ENCODE measurements at places on chromosomes 3 and 15.

DNA sequence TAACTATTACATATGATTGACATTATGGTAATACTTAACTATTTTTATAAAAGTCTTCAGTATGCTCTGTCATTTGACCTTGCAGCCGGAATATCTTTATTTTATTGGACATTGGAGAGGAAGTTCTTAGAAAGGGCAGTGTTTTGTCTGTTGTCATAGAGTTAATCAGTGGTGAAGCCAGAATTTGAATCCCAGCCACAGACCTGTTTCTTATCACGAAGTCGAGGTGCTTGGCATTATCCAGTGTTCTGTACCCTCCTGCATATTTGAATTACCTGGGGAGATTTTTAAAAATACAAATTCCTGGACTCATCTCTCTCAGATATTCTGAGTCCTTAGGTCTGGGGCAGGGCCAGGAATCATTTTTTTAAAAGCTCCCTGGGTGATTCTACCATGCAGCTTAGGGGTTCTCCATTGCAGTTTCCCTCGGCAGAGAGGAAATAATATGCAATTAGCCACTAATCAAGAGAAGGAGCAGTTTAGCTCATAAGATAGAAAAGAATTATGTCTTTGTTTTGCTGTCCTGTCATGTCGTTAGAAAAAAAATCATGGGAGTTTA lies 195.6 kb upstream of the CFAP20DC start:
- DNase-seq = no peak

GRCh38 chr15:36090286-36090946 lies 489.0 kb upstream of the CDIN1 start:
- no peak for DNase-seq

- no peak for DNase-seq
Observed at GRCh38 chr3:54575618-54575960, 352.3 kb downstream of the LRTM1 start.

DNA sequence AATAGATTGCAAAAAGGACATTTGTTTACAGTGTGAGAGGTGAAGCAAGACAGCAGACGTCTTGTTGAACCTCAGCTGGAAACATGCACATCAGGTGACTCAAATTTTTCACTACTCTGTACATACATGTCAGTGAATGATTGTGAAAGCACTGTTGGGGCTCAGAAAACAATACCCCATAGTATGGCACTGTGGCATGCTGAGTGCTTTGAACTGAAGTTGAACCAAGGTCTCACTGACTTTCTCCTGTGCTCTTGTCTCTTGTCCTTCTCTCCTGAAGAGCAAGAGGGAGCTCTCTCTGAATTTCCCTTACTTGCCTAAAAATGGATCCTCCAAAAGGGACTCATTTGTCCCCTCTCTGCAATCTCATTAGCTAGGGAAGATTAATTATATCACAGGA lies 24.5 kb upstream of the NEDD4 start:
- no peak for DNase-seq

DNA sequence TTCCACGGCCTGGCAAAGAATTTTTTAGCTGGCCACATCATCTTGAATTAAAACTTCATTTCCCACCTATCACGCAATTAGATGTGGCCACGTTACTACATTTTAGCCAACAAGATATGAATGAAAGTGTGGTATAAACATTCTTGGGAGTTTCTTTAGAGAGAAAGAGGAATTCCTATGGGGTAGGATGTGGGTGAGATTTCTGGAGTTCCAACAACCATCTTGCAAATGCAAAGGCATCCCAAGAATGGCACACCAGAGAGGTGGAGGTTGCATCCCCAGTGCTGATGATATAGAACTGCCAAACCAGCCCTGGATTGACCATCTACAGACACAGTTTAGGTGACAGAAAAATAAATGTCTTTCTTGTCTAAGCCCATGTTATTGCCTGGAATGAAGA lies 66.3 kb upstream of the AKAP13 start:
- DNase-seq = no peak

DNA sequence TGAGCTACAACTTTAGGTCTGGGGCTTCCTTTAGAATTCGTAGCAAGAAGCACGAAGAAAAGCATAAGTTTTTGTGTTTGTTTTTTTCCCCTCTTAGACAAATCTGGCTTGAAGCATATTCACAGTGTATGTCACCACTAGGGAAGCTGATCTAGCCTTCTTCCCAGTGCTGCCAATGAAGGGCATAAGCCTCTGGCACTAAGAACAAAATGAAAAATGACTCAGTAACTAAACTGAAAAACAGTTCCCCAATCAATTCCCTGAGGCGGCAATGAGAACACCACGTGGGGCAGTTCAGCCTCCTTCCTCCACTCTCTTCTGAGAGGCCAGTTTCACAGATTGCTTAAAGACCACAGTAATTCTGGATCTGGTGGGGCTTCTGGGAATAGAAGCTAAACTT lies 338.1 kb downstream of the GAP43 start:
- DNase-seq = no peak

- no peak for DNase-seq
Observed at GRCh38 chr3:155079746-155080487, at the start of gene MME. TSS of gene MME (plus strand) at chr3:155080319. CDS start at chr3:155084168, 3,849 bp downstream.

- DNase-seq = no peak
Observed at GRCh38 chr3:72154391-72155335, 369.7 kb upstream of the PROK2 start.

DNA sequence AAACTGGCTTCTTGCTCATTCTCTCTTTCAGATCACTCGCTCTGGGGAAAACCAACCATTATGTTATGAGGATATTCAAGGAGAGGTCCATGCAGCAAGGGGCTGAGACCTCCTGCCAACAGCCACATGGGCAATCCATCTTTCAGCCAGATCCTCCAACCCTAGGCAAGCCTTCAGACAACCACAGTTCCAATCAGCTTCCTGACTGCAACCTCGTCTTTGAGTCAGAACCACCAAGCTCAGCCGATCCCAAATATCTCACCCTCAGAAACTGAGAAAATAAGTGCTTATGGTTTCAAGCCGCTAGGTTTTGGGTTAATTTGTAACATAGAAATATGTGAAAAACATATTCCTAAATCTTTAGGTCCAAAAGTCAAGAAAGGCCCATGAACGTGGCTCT lies 10.3 kb downstream of the LDHAL6B start:
- no peak for DNase-seq

- no peak for DNase-seq
Observed at GRCh38 chr3:151462991-151463390, 2.1 kb upstream of the IGSF10 start.

Data from stimulated activated CD4-positive, alpha-beta T cell treated with anti-CD3 and anti-CD28 coated beads, TNF-alpha, amount 100 ng/mL, for 1 hour (primary cell).